ENCODE measurements at places on chromosomes 4 and X.

- DNase-seq: no peak
These were observed 18.6 kb upstream of the CAPN6 start for GRCh38 chrX:111288841-111289240.

DNA sequence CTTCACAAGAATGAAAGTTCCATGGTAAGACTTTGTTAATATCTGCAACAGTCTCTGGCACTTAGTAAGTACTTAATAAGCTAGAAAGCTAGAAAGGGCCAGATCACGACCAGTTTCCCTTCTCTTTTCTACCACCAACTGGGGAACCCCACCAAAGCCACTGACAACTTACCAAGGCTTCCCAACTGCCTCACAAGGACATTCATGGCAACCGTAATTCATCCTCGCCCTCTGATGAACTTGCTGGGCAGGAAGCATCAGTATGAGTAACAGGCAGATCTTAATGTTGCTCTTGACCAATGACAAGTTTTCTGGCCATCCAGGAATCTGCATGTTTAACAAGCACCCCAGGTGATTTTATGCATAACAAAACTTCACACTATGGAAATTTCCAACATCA is 23.2 kb upstream of the ZCCHC13 start:
- no peak for DNase-seq

DNA sequence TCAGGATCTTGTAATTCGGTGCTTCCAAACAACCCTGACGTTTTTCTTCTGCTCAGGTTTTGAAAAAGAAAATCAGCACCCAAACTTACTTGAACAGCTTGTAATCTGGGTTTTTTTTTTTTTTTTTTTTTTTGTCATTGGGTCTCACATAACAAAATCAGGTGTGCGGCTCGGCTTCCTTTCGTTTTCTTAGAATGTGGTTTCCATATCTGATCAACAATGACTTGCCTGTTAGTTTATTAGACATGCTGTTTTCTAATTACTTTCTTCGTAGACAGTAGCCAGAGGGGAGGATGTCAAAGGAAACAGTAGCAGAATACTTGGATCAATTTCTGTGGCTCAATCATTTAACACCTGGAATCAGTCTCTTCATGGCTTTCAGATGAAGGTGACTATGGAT is 890 bp upstream of the FREM3 start:
- DNase-seq: no peak

DNA sequence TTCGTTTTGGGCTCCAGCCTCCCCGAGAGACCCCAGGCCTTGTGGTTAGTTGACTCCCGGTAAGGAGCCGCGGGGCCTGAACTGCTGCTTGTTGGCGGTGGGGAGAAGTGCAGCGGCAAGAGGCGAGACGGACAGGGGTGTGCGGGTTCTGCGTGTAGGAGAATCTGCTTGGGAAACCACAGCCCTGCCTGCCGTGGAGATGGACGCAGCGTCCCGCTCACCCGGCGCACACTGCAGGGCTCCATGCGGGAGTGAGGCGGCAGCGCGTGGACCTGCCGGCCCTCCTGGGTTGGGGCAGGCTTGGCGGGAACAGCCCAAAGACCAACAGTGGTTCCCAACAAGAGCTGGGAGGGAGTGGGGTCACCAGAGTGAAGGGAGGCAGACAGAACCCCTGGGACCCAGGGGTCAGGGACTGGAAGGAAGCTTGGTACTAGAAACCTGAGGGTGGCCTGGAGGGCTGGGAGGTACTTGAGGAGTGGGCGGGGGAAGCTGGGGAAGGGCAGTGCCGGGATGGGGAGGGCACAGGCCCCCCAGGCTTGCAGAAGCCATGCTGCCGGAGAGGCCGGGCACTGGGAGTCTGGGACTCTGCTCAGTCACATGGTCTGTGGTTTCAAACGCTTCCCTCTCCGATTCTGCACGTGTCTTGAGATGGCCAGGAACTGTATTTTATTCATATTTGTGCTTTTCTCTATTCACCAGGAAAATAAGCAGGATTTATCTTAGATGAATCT is 70.8 kb downstream of the RGS12 start:
- no peak for DNase-seq

GRCh38 chrX:7088968-7089615 is 58.4 kb upstream of the STS start:
- DNase-seq: no peak

GRCh38 chrX:19174401-19175025 is 52.2 kb upstream of the ADGRG2 start:
- no peak for DNase-seq

DNA sequence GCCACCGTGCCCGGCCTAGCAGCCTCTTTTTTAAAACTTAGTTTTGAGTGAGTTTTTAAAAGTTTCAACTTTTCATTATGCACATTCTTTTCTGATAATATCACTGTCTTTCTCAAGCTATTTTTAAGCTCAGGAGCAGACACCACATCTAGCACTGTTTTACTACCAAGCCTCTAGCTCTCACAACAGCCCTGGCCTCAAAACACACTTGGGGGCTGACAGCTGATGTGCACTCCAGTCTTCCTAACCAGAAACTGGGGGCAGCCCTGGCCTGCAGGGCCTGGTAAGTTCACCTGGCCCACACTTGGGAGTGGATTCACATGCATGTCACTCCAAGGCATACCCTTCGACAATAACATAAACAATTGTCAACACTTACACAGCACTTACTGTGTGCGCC is 34.0 kb downstream of the CENPU start:
- no peak for DNase-seq

DNA sequence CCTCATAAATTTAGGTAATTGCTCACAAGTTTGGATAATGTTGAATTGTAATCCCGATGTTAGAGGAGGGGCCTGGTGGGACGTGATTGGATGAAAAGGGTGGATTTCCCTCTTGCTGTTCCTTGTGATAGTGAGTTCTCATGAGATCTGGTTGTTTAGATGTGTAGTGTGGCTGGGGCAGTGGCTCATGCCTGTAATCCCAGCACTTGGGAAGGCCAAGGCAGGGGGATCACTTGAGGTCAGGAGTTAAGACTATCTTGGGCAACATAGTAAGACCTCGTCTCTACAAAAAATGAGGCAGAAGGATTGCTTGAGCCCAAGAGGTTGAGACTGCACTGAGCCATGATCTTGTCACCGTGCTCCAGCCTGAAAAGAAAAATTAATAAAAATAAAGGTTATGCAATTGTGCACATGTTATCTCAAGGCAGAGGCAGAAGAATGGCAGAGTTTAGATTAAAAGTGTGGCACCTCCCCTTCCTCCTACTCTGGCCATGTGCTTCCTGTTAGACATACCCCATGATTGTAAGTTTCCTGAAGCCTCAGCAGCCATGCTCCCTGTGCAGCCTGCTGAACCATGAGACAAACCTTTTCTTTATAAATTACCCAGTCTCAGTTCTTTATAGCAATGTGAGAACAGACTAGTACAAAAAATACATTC is 36.5 kb downstream of the ERVMER34-1 start:
- no peak for DNase-seq

DNA sequence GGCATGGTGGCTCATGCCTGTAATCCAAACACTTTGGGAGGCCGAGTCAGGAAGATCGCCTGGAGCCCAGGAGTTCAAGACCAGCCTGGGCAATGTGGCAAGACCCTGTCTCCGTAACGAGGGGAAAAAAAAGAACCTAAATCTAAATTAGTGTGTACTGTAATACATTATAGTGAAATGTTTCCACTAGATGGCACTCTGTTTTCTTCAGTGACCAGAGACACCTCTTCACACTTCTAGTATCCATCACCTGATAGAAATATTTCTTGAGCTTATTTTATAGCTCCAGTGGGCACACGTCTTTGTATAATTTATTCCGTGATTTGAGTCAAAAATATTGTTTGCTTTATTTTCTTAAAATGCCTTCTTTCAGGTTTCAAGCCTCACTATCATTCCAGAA is 600.9 kb upstream of the DIPK2B start:
- no peak for DNase-seq

DNA sequence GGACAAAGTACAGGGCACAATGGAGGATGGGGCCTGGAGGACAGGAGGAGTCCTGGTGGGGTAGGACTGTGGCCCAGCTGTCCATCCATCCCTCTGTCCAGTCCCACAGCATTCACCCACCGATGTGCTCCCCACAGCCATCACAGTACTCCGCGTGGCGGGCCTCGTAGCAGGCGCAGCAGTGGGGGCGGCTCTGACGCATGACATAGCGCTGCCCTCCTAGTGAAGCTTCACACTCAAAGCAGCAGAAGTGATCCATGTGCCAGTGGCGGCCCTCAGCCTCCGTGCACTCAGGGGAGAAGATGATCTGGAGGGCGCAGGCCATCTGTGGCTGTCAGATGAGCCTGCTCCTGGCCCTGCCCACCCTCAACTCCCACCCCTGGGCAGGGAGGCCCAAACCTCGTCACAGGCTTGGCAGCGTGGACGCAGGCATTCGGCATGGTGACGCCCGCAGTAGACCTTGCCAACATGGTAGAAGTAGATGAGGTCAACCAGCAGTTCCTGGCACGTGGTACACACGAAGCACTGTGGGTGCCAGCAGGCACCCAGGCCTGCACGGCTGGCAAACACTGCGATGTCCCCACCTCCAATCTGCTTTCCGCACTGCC is 6.3 kb downstream of the PLP2 start:
- no peak for DNase-seq

GRCh38 chr4:140686796-140687195 is 69.4 kb downstream of the TBC1D9 start:
- no peak for DNase-seq

DNA sequence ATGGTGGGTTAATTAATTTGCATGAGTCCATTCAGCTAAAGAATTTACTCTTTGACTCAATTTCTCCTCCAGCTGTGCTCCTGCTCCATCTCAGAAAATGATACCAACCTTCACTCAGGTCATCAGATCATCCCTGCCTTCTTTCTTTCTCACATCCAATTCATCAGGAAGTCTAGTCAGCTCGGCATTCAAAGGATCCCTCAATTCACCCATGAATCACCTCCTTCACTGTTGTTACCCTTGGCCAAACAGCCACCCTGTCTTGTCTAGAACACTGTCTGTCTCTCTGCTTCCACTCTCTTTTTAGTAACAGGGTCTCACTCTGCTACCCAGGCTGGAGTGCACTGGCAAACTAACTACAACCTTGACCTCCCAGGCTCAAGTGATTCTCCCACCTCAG is 337.4 kb upstream of the SFRP2 start:
- DNase-seq: no peak
